ENCODE measurements at places on chromosomes 5 and 9.

DNA sequence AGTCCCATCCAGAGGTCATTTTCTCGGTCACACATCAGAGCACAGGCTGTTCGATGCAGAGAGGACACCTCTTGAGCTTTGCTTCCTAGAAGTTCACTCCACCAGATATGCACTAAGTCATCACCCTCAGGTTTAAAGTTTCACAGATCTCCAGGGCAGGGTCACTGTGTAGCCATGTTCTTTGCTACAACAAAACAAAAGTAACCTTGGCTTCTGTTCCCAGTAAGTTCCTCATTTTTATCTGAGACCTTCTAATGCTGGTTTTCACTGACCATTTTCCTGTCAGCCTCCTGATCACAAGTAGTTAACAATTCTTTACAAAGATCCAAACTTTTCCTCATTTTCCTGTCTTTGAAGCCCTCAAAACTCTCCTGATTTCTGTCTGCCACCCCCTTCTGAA, 97.5 kb upstream of the CTSV start:
- DNase-seq, result no peak

DNA sequence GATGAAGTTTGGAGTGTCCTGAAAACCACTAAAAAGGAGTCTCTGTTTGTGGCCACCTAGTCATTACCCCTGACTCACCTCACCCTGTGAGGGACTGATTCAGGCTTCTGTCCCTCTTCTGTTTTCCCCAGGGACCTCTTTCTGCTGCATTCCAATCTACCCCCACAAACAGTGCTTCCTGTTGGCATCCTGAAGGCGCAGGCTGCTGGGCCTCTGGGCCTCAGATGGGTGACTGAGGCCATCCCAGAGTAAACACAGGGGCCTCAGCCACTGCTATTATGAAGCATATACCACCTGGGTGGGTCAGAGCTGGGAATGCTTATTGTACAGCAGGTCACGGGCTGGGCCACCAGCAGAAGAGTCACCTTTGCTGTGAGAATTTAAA, 20.0 kb downstream of the MORN5 start:
- no peak for DNase-seq

- no peak for DNase-seq
Observed at GRCh38 chr9:135888766-135889394, 18.5 kb downstream of the CAMSAP1 start.

- no peak for DNase-seq
Observed at GRCh38 chr5:100901821-100902341, 1.2 kb downstream of the ST8SIA4 start.

DNA sequence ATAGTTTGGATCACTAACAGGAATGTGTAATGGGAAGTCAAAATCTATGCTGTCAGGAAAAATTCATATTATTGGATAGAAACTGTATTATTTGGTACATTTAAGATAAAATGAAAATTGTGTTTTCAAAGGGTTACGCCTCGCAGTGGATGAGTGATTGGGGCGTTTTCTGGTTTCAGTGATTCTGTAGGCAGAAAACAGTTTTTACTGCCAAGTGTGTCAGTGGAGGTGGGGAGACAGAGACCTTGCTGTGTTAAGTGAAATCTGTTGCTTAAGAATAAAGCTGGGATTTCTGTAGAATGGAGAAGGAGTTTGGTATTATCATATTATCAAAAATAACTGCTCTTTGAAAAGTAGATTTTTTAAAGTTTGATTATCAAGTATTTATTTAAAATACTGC, 69.7 kb downstream of the GHR start:
- DNase-seq, result no peak

GRCh38 chr5:78317515-78317914, 23.0 kb upstream of the AP3B1 start:
- no peak for DNase-seq

DNA sequence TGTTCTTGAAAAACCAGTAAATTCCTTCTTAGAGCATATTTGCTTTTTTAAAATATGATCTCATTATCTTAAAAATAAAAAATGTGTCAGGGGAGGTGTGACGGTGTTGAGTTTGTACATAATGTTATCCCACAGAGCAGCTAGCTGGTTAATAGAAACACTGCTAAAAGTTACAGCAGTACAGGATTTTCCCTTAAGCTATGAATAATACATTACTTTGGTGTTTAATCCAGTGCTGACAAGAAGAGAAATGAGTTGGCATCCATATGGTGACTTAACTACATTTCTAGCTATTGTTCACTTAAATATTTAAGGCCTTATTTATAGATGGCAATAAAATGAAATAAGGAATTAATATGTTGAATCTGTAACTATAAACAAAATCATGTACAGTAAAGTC, 883.1 kb downstream of the CDH18 start:
- DNase-seq, result no peak

DNA sequence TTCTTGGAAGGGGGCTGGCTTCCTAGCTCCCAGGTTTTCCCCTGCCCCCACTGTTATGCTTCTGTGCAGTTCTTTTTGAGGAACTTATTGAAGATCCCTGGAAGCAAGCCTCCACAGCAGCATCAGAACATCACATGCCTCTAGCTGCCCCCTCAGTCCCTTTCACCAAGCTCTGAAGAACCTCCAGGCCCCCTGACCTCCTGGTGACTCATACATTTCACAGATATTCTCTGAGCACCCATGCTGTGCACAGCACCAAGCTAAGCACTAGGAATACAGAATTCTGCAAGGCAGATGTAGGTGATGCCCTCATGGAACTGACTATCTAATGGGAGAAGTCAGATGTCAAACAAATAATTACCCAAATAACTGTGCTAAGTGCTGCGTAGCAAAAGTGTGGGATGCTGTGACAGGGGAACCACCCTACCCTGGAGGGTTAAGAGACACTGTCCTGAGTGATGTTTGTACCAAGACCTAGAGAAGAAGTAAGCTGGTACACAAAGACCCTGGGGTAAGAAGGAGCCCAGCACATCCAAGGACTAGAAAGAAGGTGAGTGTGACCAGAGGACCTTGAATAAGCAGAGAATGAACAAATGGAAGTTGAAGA, 213.7 kb upstream of the NR4A3 start:
- no peak for DNase-seq

DNA sequence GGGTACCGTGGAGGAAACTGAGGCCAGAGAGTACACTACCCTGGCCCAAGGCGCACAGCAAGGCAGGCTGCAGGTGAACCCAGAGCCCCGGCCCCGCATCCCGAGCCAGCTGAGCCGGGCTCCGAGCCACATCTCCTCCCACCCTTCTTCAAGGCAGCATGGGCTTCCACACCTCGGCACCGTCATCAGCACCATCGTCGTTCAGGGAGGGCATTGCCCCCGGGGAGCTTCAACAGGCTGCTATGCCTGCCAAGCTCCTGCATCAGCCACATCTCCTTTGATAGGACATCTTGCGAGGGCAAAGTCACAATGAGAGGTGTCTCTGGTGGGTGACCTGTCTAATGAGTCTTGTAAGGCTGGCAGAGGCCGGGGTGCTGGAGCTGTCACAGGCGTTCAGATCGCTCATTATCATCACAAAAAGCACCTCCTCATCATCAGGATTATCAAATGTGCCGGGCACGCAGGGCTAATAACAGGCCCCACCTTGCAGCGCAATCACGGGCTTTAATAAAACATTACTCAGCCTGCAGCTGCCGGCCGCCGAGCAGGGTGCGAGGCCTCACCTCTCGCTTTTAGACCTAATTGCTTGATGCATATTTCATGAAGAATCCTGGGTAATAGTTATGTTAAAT, 20.0 kb upstream of the SLC25A51 start:
- DNase-seq, result no peak

DNA sequence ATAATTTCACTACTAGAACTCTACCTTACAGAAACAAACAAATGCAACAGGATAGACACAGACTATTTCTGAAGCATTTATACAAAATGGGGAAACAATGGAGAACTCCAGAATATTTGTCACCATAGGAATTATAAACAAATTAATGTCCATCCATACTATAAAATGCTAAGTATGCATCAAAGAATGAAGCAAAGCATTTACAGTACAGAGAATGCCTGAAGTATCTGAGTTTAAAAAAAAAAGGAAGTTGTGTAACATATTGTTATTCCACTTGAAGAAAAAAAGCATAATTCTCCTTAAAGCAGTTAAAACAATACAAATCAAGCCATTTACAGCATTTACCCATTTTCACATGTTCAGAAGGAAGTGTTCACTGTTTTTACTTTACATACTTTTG, 53.0 kb downstream of the DROSHA start:
- no peak for DNase-seq

DNA sequence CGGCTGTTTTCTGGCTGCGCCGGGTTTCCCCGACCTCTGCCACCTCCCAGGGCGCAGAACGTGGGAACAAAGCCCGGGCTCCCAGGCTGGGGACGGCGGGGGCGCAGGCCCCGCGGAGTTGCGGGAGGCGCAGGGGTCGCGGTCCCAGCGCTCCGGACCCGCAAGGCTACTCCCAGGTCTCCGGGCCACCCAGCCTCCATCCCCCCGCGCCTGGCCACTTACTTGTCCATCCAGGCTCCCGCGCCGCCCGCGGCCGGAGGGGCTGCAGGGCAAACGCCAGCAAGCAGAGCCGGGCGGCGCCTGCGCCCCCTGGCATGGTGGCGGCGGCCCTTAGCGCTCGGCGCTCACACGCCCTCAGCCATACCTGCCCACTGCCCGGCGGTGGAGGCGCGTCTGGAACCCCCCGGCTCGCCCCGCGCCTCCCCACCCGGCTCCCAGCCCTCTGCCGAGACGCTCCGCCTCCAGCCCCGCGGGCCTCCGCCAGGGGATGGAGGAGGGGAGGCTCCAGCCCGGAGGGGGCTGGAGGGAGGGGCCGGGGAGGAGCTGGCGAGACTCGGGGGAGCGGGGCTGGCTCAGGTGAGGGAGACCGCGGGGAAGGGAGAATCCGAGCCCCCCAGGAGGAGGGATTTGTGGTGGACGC, at the start of gene ADAM19:
Gene ADAM19 (minus strand): TSS at position 395 of the 640 bp plus-strand sequence. CDS start 79 bp downstream, at position 316.
- peak; percentile 85 for DNase-seq

- DNase-seq, result no peak
Observed at GRCh38 chr9:1839909-1840308, 175.2 kb upstream of the SMARCA2 start.

DNA sequence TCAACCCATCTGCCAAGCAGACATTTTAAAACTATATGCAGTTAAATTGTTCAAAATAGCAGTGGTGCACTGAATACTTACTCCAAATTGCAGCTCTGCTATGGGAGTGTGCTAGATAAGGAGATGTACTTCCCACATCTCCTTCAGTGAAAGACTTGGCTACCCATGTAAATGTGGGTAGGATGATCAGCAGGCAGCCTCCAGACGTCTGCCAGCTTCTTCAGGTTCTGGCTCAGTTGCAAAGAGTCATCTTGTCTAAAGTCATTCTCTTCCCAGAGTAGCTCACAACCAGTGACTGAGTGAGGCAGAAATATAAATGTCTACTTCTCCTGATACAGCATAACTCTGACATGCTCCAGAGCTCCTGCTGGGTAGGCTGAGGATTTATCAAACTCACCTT, 1050.0 kb upstream of the CDH10 start:
- DNase-seq, result no peak

GRCh38 chr5:79809743-79810142, 120.1 kb downstream of the CMYA5 start:
- DNase-seq, result no peak

- no peak for DNase-seq
Observed at GRCh38 chr9:87655731-87656130, 70.2 kb upstream of the CTSL start.

GRCh38 chr9:71781391-71781790, 13.1 kb upstream of the CEMIP2 start:
- DNase-seq, result no peak

DNA sequence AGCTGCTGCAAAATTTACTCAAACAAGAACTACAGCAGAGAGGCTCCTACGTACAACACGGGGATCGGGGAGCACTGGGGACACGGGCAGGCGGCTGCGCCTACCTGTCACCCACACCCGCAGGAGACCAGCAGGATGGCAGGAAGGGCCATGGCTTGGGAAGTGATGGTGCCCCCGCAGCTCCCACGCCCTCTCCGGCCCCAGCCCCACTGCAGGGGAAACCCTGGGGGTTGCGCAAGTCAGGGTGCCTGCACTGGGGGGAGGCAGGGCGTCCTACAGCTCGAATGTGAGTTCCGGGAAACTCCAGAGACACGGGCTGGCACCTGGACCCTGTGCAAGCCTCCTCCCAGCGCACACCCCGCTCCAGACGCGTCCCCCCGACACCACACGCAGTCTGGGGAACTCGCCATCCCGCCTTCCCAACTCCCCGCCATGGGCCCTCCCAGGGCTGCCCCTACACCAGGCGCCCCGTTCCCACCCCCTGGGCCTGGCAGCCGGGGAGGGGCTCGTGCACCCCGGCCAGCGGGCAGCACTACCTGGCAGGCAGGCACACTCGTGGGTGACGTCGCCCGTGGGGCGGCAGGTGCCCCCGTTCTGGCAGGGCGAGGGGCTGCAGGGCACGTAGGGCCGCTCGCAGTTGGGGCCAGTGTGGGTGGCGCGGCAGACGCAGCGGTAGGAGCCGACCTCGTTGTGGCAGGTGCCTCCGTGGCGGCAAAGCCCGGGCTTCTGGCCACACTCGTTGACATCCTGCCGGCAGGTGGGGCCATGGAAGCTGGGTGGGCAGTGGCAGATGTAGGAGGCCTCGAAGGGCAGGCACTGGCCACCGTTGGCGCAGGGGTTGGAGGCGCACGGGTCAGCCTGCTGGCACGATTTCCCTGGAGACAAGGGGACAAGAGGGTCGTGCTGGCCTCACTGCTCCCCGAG, 23.3 kb downstream of the NOTCH1 start:
- no peak for DNase-seq

GRCh38 chr9:135480071-135480939, 723 bp downstream of the PPP1R26 start:
- peak; percentile 82 for DNase-seq

DNA sequence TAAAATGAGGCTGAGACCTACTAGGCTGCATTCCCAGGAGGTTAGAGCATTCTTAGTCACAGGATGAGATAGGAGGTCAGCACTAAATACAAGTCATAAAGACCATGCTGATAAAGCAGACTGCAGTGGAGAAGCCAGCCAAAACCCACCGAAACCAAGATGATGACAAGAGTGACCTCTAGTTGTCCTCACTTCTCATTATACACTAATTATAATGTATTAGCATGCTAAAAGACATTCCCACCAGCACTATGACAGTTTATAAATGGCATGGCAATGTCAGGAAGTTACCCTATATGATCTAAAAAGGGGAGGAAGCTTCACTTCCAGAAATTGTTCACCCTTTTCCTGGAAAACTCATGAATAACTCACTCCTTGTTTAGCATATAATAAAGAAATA, 88.6 kb downstream of the PLPPR1 start:
- DNase-seq, result no peak

- no peak for DNase-seq
Observed at GRCh38 chr5:54470128-54470527, 14.6 kb downstream of the HSPB3 start.

GRCh38 chr9:76703270-76703669, 61.0 kb upstream of the PCA3 start:
- DNase-seq, result no peak

DNA sequence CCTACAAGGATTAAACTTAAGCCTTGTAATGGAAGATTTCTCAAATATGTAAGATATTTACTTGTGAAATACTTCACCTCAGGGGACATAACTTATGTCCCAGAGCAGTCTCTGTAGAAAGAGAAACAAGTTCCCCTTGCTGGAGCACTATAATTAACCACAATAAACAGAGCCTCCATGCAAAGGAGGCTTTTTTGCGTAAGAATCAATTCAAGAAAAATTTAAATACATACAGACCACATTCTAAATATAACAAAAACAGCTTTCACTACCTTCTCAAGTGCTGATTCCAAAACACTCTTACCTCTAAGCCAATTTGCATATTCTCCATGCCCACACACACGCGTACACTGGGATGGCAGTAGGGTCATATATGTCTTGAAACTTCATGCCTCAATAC, 30.7 kb upstream of the CCNB1 start:
- DNase-seq, result no peak

GRCh38 chr5:139638736-139639618, 9.2 kb upstream of the CXXC5 start:
- peak; percentile 59 for DNase-seq

Measured in SK-N-SH (cell line).